ENCODE measurements at places on chromosomes 1 and 21. TPM values are rescaled to one million over a fixed set of nuclear protein-coding genes. Genes with fewer than 3 reads are reported as not detected.

Gene HES2
- 5.7 TPM for total RNA-seq

Gene OR2T12
- total RNA-seq: not detected

Gene CD160
- 0.93 TPM for total RNA-seq

Gene GBP6
- 0.12 TPM for total RNA-seq

Gene KDF1
- 10.5 TPM for total RNA-seq

Gene KCNN3
- total RNA-seq: 7.6 TPM

Gene LCE6A
- total RNA-seq: not detected

Gene OR2T2
- not detected for total RNA-seq

Gene HSD3B1
- not detected for total RNA-seq

Gene SDE2
- 21.8 TPM for total RNA-seq

Gene VSIG8
- total RNA-seq: not detected

Gene OR2AJ1
- not detected for total RNA-seq

Gene MANEAL
- 6.9 TPM for total RNA-seq

Gene RGS1
- total RNA-seq: 27.8 TPM

Gene GIPC2
- 4.1 TPM for total RNA-seq

Gene EXOSC10
- 50.9 TPM for total RNA-seq

Gene PODN
- 56.5 TPM for total RNA-seq

Gene CALML6
- 0.90 TPM for total RNA-seq

Gene SLC5A3
- total RNA-seq: 24.1 TPM

GRCh38 chr1:208763971-208764370, 519.8 kb upstream of the PLXNA2 start:
- DNase-seq: no peak

- no peak for DNase-seq
These were observed 43.4 kb upstream of the GJB5 start for GRCh38 chr1:34711485-34711884.

- no peak for DNase-seq
These were observed 162.1 kb downstream of the GLUL start for GRCh38 chr1:182229451-182229850.

GRCh38 chr21:15627011-15627410, 102.8 kb upstream of the USP25 start:
- no peak for DNase-seq

DNA sequence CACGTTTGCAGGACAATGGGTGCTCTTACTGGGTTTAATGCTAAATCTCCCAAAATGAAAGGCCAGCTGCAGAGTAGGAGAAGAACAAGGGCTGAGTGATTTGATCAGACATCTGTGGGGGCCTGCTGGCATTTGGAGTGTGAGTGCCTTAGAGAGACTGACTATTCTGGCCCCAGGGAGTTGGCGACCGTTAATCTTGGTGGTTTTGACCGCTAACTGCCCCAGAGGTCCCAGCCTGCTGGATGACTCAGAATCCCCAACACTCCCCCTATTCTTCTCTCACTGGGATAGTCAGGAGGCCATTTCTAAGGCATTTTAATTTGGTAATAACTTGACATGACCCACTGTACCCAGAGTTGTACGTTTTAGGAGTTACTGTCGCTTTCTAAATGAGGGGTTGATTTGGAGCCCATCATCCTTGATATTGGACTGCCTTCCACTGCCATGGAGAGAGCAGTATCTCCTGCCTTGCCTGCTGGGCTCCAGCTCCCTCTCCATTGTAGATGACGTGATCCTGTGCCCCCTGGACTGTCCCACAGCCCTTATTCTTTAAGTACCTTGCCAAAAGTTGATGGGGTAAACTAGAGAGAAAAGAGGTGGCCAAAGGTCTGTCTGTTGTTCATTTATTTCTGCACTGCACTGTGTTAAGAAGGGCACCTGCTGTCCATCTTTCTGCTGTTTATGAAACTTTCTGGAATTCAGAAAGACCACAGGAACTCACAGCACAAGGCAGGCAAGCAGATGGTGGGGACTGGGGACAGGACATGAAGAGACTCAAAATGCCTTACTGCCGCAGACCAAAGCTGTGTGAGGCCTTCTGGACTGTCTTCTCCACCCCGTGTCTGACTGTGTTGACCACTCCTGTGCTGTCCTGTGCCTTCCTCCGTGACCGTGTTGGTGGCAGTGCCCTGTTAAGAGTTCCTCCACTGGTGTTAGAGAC, 98.2 kb upstream of the ARTN start:
- no peak for DNase-seq

- DNase-seq: no peak
These were observed 158.1 kb downstream of the RUNX1 start for GRCh38 chr21:34890724-34891612.

GRCh38 chr1:23216771-23217420, 406 bp downstream of the HTR1D start:
- no peak for DNase-seq

GRCh38 chr1:230310381-230311163, 115.6 kb downstream of the PGBD5 start:
- peak; percentile 78 for DNase-seq

GRCh38 chr21:28337315-28337714, 655.4 kb downstream of the LTN1 start:
- no peak for DNase-seq

GRCh38 chr1:225539069-225539468, 111.2 kb upstream of the LBR start:
- DNase-seq: no peak

DNA sequence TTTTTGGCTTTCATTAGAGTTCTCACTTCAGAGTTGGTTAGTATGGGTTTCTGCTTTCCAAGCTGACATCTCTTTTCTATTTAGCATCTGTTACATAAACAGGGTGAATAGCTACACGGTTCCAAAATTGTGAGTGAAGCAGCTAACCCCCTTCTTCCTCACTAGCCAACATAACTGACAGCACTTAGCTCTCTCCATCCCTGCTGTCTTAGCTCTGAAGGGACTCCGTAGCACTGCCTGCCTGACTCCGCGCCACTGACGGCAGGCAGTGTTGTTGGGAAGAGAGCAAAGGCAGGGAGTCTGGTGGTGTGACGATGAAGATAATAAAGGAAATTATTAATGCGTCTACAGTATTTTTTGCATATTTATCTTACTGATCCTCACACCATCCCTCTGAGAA, 247.0 kb downstream of the PTBP2 start:
- no peak for DNase-seq

GRCh38 chr1:183363972-183364371, 54.2 kb downstream of the NMNAT2 start:
- no peak for DNase-seq

- DNase-seq: no peak
These were observed 161.0 kb downstream of the PLXNA2 start for GRCh38 chr1:208083016-208083714.

- DNase-seq: no peak
These were observed 147.0 kb upstream of the ERG start for GRCh38 chr21:38645282-38645681.

- peak; percentile 61 for DNase-seq
These were observed 6.6 kb upstream of the HES4 start for GRCh38 chr1:1006305-1007159.

- no peak for DNase-seq
These were observed 78.3 kb downstream of the NUF2 start for GRCh38 chr1:163399976-163400601.

DNA sequence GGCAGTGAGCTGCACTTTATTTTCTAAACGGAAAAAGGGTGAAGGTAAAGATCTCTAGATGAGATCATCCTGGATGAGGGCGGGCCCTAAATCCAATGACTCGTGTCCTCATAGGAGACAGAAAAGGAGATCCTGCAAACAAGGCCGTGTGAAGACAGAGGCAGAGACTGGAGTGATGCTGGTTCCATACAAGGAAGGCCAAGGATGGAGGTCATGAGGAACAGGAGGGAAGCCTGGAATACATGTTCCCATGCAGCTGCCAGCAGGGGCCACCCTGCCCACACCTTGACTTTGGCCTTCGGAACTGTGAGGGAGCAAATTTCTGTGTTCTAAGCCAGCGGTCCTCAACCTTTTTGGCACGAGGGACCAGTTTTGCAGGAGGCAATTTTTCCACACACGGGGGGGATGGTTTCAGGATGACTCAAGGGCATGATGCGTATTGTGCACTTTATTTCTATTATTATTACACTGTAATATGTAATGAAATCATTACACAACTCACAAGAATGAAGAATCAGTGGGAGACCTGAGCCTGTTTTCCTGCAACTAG, 94.3 kb downstream of the PSMG1 start:
- no peak for DNase-seq

DNA sequence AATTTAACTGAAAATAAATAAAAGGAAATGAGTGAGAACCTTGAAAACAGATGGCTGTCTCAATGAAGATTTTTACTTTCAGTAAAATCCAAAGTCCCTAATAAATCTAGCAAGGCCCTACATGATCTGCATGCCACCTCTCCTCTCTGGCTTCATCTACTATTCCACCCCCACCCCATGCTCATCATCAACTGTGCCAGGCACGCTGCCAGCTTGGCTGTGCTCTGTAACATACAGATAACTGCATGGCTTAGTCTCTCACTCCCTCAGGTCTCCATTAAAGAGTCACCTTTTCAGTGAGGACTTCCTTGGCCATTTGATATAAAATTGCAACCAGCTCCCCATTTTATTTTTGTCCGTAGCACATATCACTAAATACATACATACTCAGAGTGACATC, 26.7 kb downstream of the RGSL1 start:
- DNase-seq: no peak

DNA sequence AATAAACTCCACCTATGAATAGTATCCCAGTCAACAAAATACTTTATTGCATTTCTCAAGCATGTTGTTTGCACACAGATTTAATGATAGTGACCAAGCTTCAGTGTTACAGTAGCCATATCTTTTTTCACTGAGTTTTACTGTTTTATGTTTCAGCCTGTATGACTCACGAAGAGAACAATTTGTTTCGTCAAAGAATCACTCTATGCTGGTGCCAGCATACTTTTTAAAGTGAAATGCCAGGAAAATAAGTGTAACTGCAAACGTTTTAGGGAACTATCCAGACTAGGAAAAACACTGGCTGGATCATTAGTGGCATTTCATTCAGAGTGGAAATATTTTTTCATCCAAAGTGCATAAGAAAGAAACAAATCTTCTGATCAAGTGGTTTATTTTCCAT, 210.8 kb downstream of the COL11A1 start:
- no peak for DNase-seq

DNA sequence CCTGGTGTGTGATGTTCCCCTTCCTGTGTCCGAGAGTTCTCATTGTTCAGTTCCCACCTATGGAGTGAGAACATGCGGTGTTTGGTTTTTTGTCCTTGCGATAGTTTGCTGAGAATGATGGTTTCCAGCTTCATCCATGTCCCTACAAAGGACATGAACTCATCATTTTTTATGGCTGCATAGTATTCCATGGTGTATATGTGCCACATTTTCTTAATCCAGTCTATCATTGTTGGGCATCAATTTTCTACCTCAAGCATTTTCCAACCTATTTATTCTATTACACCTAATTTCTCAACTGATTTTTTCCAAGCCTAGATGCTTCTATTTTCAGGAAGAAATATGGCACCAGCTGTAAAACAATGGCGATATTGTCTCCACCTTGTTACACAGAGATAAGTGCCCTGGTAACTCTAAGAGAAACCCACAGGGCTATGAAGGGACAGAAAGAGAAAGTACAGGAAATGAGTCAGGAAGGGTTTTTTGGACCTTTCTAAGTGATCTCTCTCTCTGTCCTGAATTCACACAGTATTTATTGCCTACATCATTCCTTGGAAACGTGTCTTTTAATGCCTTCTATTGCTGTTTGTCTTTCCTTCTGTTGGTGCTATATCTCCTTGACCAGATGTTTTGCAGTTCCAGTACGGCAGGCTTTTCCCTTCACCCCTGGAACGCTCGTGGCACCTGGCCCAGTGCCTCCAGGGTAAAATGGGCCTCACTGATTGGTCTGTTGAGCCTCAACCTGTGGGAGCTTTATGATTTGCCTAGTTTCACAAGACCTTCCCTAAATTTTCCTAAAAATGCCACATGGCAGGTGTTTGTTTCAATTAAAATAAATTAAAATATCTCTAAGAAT, 14.6 kb upstream of the JAK1 start:
- no peak for DNase-seq

GRCh38 chr1:87103074-87103473, 188.6 kb downstream of the HS2ST1 start:
- DNase-seq: no peak

DNA sequence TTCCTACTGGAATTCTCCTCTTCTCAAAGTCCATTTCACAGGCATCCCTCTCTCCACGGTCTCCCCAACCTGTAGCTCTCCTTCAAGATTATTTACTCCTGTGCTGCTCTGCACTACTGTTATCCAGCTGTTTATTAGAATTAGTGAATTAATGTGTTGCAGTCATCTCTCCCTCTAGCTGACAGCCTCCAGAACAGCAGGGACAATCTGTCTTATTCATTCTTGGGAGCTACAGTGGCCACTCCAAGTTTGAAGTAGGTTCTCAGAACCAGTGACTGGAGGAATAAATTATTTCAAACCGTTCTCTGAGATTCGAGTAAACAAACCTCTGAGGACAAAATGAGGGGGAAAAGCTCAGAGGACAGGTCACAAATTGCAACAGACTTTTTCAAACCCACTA, 330.9 kb downstream of the RRAGC start:
- no peak for DNase-seq

GRCh38 chr1:150127868-150128267, 21.8 kb upstream of the PLEKHO1 start:
- no peak for DNase-seq

GRCh38 chr21:42379426-42380215, 13.3 kb upstream of the TFF1 start:
- DNase-seq: peak; percentile 13

- DNase-seq: no peak
These were observed 42.5 kb downstream of the KDM5B start for GRCh38 chr1:202765721-202766120.

GRCh38 chr1:154978360-154978759, 3.9 kb downstream of the CKS1B start:
- DNase-seq: no peak

DNA sequence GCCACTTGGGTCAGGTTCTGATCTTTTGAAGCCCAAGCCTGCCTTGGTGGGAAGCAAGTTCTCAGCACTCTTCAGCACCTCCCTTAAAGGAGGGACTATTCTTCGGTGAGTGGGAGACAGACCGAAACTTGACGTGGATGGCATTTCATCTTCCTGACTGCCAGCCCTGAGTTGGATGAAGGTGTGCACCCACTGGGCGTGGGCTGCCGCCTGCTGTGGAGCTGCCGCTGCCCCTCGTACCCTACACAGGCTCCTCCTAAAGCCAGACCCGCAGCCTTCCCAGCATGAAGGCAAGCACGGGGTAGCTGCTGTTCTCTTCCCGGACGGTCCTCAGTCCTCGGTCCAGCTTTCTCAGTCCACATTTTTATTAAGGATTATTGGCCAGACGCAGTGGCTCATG, 84.2 kb downstream of the SLC66A1 start:
- DNase-seq: no peak

GRCh38 chr1:181488866-181489265, 5.5 kb downstream of the CACNA1E start:
- DNase-seq: no peak

DNA sequence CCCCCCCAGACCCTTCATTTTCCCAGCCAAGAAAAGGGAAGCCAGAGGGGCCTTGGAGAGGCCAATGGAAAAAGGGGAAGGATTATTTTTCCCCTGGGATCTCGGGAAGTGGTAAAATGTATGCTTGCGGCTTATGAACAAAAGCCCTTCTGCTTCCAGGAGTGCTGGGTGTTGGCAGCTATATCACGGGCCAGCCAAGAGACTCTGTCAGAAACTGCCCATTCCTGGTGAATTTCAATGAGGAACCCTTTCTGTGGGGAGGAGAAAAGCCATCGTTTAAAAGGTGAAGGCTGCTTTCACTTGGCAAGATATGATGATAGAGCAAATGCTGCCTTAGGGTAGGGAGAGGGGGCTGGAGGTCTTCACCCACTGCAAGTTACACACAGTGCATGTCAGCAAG, 69.7 kb upstream of the ZC3H12A start:
- no peak for DNase-seq

- DNase-seq: no peak
These were observed 1.5 kb upstream of the KCNA2 start for GRCh38 chr1:110607536-110608230.
